AG09309 (cell line): ENCODE measurements at places on chromosomes 4 and X.
A peak's percentile ranks its signal among the peaks of the same experiment; 100 is the strongest.

DNA sequence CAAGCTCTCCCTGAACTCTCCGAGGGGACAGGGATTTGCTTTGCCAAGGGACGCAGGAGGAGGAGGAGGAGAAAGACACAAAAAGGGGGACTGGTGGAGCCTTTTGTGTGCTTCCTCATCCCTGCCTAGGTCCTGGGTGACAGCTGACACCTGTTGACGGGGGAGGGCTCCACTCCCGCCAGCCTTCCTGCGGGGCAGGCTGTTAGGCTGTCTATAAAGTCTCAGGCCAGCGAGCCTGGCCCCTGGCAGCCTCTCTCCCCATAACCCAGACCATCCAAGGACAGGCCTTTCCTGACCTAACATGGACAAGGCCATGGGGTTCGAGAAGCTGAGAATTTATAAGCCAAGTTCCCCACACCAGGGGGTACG lies 832 bp upstream of the EVC2 start:
- no peak for DNase-seq

GRCh38 chrX:23292354-23292987 lies 42.2 kb upstream of the PTCHD1 start:
- no peak for DNase-seq

GRCh38 chr4:130820448-130820847 lies 1724.5 kb downstream of the C4orf33 start:
- DNase-seq, result no peak

- peak; percentile 4 for DNase-seq
Measured at GRCh38 chrX:110966839-110967238, 129.2 kb upstream of the PAK3 start.

DNA sequence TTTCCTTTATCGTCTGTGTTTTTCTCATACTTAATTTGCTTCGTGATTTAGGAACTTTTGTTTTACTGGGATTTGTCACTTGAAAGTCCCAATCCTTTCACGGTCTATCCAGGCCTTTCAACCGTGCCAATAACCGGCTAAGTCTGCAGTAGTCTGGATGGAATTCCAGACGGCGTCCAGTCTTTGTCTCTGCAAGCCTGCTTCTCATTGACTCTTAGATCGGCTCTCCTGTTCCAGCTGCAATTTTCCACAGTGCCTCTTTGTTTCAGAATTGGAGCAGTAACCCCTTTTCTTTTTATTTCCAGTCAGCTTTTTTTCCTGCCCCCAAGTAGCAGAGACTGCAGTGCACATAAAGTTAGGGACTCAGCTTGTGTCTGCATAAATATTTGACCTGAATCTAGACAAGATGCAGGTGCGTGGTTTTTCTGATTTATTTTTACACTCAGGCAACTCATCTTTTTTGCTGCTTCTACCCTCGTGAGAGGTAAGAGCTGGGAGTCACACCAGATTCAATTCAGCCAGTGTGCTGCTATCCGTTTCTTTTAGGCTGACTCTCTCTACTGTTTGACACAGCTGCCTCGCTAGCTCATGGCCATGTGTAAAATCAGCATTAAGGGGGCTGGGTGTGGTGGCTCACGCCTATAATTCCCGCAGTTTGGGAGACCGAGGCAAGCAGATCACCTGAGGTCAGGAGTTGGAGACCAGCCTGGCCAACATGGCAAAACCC lies 37.4 kb upstream of the DHRSX start:
- no peak for DNase-seq

DNA sequence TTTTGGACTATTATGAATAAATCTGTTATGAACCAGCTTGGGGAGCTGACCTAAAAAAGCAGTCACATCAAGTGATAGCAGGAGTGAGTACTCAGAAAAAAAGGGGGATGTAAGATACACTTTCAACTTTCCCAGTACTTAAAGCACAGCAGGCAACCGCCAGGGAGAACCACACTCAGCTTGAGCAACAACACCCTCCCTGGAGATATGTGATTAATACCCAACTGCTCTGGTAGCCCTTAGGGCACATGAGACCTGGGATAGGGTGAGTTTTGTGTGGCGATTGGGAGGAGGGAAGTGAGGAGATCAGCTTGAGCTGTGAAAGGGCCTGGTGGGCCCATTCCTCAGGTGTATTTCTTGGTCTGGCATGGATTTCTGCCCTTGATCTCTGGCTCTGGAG lies 220.3 kb upstream of the SFRP2 start:
- DNase-seq, result no peak

- no peak for DNase-seq
Measured at GRCh38 chr4:84958434-84958833, 8.1 kb downstream of the WDFY3 start.

GRCh38 chrX:39816871-39817731 lies 280.7 kb downstream of the BCOR start:
- no peak for DNase-seq

DNA sequence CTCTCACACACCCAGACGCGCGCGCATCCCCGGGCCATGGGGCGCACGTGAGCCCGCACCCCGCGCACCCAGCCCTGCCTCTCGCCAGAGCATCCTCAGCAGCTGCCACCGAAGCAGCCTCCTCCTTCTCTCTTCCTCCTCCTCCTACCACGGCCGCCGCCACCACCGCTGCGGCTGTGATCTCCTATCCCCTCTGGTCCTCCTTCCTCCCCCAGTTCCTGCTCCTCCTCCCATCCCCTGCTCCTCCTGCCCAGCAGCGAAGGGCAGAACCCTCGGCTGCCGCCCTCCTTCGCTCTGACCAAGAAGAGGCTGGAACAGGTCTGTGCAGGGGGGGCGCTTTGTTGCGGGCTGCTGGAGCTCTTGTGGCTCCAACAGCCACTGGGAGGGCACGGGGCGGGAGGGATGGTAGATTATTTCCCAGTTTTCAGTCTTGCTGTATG lies 148.7 kb upstream of the CHRDL1 start:
- DNase-seq, result no peak

- DNase-seq, result no peak
Measured at GRCh38 chr4:6845027-6845426, 62.5 kb downstream of the KIAA0232 start.

- DNase-seq, result no peak
Measured at GRCh38 chr4:97720869-97721432, 422.3 kb downstream of the STPG2 start.
